Inflammatory macrophage treated with lipopolysaccharide for 1 hour (primary cell): ENCODE measurements at places on chromosomes 5 and 9.

DNA sequence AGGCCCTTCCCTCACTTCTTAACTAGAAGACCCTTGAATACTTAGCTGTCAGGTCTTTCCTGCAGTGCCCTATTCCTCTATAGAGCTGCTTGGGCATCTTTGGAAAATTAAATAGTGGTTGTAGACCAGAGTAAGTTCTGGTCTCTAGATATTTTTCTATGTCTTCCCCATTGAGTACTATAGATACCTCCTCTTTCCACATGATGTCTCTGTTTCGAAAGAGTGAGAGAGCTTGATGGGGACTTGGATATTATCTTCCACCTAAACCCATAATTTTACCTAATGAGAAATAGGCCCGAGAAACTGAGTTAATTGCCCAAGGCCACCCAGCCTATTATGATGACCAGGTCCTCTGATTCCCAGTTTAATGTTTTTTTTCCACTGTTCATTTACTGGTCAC is 40.2 kb downstream of the SPEF2 start:
- DNase-seq, result no peak

DNA sequence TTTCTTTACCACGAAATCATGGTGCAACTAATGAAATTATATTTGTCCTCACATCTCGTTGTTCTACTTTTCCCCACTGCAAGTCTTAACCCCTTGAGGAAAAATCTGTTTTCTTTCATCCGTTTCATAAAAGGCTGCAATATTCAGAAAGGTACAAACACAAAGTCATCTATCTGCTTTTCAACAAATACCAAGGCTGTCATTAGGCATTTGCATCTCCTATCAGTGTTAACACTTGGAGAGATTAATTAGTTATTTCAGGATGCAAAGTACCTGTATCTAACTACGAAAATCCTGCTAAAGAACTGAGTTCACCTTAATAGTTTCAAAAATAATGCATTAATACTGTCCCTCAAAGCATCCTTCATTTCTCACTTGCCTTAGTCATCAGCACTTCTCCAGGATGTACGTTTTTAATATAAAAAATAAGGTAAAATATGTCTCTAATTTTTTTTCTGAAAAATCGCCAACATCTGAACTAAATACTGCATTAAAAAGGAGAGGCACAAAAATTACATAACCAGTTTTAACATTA is 1.8 kb downstream of the ARRDC3 start:
- no peak for DNase-seq

GRCh38 chr5:37940931-37941623 is 101.2 kb upstream of the GDNF start:
- DNase-seq, result no peak

GRCh38 chr9:107942856-107943255 is 453.3 kb upstream of the KLF4 start:
- DNase-seq, result no peak

DNA sequence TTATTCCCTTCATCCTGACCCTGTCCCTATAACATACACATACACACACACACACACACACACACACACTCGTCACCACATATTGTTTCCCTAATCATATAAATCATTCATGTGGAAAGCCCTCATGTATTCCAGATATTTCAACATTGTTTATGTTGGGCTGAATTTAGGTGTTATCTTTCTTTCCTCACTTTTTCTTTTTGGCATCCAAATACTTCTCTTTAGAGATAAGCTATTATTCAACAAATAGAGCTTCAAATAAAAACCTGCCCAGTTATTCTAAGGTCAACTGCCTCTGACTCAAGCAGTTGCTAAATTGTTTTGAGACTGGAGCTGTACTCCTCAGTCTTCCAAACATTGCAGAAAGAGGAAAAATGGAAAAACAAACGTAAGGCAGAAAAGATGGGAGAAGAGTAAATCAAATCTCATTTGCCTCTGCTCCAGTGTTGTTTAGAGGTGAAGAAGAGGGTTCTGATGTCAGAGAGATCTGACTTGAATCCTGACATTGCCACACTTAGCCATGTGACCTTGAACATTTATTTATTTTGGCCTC is 215.7 kb downstream of the GAS1 start:
- DNase-seq, result no peak

DNA sequence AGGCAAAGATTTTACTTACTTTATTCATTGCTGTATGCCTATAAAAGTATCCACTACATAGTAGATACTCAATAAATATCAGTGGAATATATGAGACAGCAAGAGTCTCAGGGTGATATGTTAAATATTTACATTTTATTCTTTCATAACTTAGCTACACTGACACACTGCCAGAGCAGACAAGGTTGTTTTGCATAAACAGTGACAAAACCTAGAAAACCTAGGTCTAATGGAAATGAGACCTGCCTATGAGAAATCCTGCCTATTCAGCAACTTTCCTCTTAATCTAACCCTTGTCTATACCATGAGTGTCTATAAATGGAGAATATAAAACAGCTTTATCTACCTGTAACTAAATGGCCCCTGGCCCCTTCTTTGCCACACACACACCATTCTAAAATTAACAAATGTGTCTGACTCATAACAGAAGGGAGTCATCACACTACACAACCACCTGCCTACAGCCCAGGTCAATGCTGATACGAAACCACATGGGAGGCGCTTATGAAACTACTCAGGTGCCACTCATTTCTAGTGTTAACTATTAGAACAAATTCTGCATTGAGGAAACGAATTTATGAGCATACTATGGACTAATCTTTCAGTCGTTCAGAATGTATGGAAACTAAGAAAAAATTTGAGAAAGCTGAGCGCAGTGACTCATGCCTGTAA is 60.3 kb downstream of the UBAP2 start:
- no peak for DNase-seq

GRCh38 chr9:8917956-8918739 is 1118.6 kb upstream of the DMAC1 start:
- DNase-seq, result no peak

GRCh38 chr5:1017056-1017455 is 8.5 kb downstream of the NKD2 start:
- no peak for DNase-seq

- no peak for DNase-seq
Measured at GRCh38 chr9:69089491-69089890, 53.9 kb downstream of the FXN start.

GRCh38 chr9:128629852-128630545 is 26.6 kb downstream of the DYNC2I2 start:
- DNase-seq, result no peak

DNA sequence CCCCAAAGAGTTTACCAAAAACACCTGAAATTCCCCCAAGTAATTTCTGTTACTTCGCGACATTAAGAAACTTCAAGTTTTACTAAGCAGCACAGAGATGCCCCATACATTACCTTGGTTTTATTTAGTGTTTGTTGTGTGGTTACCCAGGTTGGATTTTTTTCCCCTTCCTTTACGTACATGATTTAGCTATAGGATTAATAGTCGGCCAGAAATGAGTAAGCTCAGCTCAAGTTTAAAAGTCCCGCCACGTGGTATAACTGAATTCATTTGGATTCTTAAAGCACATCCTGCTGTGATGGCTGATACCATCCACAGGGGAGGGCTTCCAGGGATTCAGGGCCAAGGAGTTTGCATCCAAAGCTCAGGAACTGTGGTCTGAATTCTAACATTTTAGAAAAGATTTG is 75.9 kb downstream of the DAP start:
- no peak for DNase-seq

DNA sequence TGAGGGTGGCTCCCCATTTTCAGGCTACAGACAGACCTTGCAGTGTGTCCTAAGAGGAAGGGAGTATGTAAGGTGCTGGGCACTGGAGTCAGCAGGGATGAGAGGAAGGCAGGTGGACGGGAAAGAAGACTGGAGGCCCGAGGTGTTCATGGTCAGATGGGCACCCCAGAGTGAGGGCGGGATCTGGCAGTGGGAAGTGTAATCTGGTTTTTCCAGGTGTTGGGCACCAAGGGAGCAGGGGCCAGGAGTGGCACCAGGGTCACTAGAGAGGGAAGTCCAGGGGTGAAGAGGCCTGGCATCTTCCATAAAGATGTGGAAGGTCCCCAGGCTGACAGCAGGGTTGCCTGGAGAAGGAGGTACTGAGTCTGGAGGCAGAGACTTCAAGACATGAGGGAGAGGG is 29.7 kb downstream of the PITX1 start:
- DNase-seq, result no peak
